ENCODE measurements at places on chromosomes 1 and 21.

DNA sequence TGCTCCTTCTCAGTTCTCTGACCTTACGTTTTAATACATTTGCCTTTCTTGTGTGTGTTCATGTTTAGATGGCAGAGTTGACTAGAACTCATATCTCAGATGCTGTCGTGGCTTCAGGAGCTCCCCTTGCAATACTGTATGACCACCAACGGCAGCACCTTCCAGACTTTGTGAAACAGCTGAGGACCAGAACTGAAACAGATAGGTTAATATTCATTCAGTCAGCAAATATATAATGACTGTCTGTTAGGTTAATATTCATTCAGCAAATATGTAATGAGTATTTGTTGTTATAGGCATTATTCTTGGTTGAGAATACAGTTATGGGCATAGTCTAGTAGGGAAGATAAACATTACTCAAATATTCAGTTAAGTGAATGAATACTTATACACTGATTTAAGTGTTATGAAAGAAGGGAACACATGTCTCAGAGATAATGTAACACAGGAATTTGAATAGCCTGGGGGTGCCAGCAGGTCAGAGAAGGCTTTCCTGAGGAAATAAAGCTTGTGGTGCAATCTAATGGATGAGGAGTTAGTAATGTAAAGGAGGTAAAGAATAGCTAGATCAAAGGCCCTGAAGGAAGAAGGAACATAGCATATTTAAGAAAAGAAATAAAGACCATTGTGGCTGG is 88.5 kb downstream of the CEP350 start:
- DNase-seq, result no peak

DNA sequence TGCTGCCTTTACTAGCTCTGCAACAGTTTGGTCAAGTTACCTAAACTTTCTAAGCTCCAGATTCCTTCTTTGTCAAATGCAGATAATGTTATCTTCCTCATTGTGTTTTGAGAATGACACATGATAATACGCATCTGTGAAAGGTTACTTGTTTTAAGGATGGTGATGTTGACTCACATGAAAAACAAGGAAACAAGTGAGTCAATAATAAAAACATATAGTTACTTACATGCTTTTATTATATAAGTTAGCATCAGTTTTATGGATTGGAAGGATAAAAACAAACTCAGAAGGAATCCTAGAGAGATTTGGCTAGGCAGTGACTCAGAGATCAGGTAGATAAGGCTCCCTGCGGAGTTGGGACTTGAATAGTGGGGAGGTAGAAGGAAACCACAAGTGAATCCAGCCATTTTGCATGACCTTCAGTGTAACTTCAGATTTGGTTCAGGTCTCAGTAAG is 144.6 kb downstream of the LMO4 start:
- DNase-seq, result no peak

DNA sequence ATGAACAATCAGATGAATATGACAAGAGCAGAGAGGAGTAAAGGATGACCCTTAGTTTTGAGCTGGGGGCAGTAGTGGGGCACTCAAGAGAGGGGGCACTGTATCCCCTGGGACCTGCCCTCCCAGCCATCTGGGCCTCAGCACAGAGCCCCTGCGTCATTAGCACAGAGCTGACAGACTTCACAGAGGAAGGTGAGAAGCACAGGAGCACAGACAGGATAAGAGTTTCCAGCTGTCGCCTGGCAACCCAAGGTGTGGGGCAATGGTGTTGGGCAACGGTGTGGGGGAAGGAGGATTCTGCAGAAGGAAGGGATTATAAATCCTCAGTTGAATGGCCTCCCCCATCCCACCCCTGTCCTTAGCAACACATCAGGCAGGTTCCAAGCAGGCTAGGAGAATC is 30.2 kb downstream of the RAB3B start:
- DNase-seq, result no peak

DNA sequence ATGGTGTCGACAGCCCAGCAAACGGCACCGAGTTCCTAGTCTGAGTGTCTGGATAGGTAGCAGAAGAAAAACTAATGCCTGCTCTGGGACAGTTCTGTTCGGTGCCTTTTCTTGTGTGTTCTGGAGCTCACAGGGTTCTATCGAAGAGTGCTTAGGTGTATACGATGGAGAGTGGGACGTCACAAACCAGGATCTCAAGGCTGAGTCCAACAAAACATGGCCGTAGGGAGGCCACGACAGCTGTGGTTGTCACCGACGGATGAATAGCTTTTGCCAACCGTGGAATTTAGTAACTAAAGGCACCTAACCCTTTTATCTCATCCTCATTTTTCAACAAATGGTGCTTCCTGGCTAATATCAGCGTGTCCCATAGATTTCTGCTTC is 635 bp upstream of the SYNJ1 start:
- no peak for DNase-seq

- no peak for DNase-seq
Measured at GRCh38 chr1:165928075-165928731, 100.8 kb downstream of the UCK2 start.
